Transverse colon (tissue), 4 donors: ENCODE measurements at places on chromosomes 5 and 9. TPM values are rescaled to one million over a fixed set of nuclear protein-coding genes. Genes with fewer than 3 reads are reported as not detected.

GRCh38 chr5:124403281-124403680 lies 343.2 kb downstream of the ZNF608 start:
- peak; percentile 66 for DNase-seq

- no peak for DNase-seq
Observed at GRCh38 chr5:180105827-180106312, 34.3 kb upstream of the RNF130 start.

SLC6A19 gene
- not detected for total RNA-seq

DNA sequence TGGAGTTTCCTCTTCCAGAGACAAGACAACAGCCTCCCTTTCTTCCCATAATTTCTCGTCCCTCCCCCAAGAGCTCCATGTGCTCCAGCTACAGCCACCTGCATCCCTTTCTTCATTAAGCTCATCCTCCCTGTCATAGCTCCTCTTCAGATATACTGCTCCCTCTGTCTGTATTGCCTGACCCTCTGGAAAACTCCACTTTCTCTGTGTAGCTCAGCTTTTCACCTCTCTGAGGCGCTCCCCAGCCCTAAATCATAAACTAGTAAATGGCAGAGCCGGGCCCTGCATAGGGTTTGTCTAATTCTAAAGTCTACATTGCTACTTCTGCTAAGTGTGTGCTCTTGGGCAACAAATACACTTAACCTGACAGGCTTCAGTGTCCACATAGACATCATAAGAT lies 8.8 kb upstream of the PLIN2 start:
- no peak for DNase-seq

GRCh38 chr9:134626069-134626423 lies 15.6 kb upstream of the COL5A1 start:
- no peak for DNase-seq

CDC25C gene
- total RNA-seq = 0.68 TPM

- no peak for DNase-seq
Observed at GRCh38 chr9:14104496-14104895, 209.4 kb downstream of the NFIB start.

GRCh38 chr5:40406741-40407211 lies 272.9 kb upstream of the PTGER4 start:
- DNase-seq = no peak

GRCh38 chr5:132849347-132849746 lies 16.9 kb downstream of the GDF9 start:
- DNase-seq = no peak

GRCh38 chr9:17744786-17745185 lies 165.9 kb downstream of the SH3GL2 start:
- no peak for DNase-seq

GRCh38 chr5:102772273-102772672 lies 17.2 kb downstream of the PAM start:
- DNase-seq = no peak

- DNase-seq = no peak
Observed at GRCh38 chr5:19369561-19369960, 618.4 kb downstream of the CDH18 start.

- no peak for DNase-seq
Observed at GRCh38 chr9:105993921-105994715, 299.8 kb downstream of the TMEM38B start.

GRCh38 chr9:12955510-12956163 lies 180.8 kb downstream of the LURAP1L start:
- no peak for DNase-seq

DNA sequence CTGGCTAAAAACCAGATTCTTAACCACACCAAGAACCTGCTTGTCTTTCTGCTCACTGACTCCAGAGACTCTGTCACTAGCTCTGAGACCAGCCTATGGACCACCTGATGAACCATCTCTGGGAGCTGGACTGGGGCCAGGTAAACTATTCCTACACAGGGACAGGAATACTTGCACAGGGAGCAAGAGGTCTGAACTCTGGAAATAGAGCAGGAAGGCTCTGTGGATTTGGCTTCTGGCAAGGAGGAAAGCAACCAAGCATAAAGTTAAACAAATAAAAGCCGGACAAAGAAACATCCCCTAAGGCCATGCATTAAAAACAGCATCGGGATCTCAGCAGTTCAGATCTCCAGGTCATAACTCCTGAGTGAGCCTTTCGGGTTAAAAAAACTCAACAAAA lies 5.6 kb upstream of the SPARC start:
- DNase-seq = no peak

TSSK1B gene
- total RNA-seq = not detected

GRCh38 chr9:73426269-73426668 lies 274.6 kb downstream of the ANXA1 start:
- DNase-seq = no peak

DNA sequence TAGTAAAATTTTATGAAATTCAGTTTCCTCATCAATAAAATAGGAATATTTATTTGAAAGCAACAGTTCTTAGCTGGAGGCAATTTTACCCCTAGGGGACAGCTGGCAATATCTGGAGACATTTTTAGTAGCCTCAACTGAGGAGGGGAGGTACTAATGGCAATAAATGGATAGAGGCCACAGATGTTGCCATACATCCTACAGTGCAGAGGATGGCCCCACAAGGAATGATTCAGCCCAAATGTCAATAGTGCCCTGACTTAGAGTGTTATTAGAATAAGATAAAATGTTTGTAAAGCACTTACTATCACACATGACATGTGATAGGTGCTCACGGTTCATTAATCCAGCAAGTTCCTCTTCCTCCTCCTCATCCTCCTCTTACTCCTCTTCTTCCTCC lies 293.6 kb downstream of the KCTD16 start:
- DNase-seq = no peak
